Progenitor cell of endocrine pancreas (in vitro differentiated cells): ENCODE measurements at places on chromosomes 13 and 19. TPM values are rescaled to one million over a fixed set of nuclear protein-coding genes. Genes with fewer than 3 reads are reported as not detected.

- DNase-seq = no peak
Observed at GRCh38 chr19:46739290-46739771, 6.5 kb upstream of the FKRP start.

DNA sequence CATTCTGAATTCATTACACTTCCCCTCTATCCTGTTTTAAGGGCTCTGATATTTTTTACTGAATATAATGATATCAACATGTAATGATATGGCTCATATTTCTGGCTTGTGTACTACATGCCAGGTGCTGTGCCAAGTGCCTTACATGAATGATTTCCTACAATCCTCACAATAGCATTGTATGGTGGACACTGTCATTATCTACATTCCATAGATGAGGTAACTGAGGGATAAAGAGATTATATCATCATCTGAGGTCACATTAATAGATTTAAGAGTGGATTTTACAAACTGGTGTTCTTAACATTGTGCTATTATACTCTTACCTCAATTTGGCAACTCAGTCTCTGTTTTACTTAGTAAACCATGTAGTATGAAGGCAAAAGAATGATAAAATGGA is 502.0 kb downstream of the LIG4 start:
- no peak for DNase-seq

DNA sequence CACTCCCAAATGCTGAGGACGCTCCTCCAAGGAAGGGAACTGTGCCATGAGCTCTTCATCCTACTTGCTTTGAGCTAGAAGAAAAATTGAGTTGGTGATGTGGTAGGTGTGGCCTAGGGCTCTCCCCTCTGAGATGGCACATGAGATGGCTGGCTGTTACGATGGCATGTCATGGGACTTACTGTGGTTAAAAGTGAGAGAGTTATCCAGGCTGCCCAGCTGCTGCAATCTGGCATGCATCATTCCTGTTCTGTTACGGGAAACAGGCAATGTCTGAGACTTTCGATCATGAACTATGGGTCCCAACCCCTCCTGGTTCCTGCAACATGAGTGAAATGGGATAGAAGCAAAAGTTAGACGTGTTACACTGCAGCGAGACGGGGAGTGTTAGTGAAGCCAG is 93.3 kb upstream of the SLC15A1 start:
- no peak for DNase-seq

- no peak for DNase-seq
Observed at GRCh38 chr13:77406644-77407440, 79.9 kb upstream of the MYCBP2 start.

RETN gene
- total RNA-seq = not detected in 2 replicates

- DNase-seq = peak; percentile 82
Observed at GRCh38 chr19:19342086-19343015, 21.7 kb downstream of the MAU2 start.

DNA sequence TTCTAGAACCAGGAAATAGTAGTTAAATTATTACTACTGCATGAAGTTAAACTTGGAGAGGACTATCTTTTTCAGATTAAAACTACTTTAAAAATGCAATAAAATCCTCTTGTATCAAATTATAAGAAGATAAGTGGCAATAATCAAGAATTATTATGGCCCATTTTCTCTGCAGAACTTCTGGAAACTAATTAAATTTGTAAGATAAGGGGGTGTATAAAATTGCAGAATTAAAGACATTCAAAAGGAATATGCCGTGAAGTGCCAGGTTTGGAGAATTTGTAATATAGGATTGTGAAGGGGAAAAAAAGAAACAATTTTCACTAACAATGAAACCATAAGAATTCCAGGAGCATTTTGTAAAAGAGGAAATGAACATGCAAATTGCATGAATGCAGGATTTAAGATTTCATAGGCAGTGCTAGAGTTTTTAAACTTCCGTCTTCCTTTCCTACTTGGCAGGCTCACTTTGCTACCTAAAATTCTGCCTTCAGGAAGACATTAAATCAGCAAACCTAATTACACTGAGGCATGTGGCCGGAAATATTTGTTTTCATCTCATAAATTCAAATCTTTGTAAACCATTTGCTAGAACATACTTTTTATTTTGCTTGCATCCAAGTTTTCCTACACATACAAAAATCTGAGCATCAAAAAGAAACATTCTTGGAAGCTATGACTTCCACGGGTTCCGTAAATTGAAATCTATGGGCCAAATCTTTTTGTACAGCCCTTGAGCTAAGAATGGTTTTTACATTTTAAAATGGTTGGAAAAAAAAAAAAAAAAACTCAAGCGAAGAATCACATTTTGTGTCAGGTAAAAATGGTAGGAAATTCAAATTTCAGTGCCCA is 166.9 kb downstream of the DCLK1 start:
- DNase-seq = no peak

- no peak for DNase-seq
Observed at GRCh38 chr13:47418206-47418920, 521.5 kb upstream of the HTR2A start.

DNA sequence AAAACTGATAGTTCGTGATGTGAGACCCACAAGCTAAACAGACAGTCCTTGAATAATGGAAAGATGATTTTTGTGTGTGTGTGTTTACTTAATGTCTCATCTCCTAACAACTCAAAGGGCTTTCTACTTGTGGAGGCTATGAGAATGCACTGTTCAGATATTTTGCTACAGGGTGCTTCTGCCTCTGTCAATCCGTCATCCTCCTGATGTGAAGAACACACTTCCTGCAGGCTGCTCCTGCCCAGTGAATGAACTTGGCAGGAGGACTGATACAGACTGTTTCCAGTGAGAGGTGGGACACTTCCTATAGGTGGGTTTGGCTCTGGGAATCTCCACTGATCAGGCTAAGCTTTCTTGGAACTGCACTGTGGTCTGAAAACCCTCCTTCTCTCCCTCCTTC is 168.4 kb upstream of the STARD13 start:
- no peak for DNase-seq
